Activated T-cell treated with anti-CD3 and anti-CD28 coated beads, Interleukin-2, amount 50 U/mL, for 1 hour (primary cell): ENCODE measurements at places on chromosomes 6 and 20.

- DNase-seq, result no peak
These were observed 7.0 kb downstream of the SYNGAP1 start for GRCh38 chr6:33426590-33427511.

DNA sequence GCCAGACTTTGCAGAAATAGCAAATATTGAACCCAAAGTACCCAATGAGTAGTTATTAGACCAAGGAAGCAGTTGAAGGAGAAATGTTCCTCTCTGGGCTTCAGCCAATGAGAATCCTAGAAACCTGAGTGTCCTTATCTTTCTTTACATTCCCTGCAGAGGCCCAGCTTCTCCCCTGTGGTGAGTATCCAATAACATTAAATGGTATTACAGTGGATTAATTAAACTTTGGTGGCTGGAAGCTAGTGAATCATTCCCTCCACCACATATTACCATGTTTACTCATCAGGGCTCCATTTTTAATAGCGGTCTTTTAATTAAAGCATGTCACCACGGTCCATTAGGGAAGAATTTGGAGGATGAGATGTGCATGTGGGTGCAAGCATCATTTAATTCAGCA lies 74.0 kb downstream of the UNC5CL start:
- DNase-seq, result no peak

DNA sequence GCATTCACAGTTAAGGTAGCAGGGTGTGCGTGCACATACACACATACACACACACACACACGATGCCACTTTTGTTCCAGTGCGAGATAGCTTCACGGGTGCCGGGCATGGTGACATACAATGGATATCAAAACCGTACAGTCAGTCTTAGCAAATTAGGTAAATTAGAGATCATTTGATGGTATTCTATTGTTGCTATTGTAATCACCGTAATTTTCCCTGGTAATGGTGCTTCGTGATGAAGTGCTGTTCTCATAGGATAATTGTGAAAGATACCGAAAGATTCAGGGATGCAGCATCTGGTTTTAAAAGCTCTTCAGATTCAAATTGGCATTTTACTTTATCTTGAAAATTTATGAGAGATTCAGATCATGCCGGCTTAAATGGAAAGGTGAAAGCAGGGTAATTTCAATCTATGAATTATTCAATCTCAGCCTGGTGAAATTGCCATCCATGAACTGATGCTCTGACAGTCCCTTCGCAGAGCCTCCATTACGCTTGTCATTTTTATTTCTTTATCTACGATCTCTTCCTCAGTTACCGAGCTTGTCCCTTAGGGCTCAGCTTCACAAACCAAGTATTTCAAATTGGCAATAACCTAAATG lies 71.3 kb upstream of the SOX4 start:
- no peak for DNase-seq

DNA sequence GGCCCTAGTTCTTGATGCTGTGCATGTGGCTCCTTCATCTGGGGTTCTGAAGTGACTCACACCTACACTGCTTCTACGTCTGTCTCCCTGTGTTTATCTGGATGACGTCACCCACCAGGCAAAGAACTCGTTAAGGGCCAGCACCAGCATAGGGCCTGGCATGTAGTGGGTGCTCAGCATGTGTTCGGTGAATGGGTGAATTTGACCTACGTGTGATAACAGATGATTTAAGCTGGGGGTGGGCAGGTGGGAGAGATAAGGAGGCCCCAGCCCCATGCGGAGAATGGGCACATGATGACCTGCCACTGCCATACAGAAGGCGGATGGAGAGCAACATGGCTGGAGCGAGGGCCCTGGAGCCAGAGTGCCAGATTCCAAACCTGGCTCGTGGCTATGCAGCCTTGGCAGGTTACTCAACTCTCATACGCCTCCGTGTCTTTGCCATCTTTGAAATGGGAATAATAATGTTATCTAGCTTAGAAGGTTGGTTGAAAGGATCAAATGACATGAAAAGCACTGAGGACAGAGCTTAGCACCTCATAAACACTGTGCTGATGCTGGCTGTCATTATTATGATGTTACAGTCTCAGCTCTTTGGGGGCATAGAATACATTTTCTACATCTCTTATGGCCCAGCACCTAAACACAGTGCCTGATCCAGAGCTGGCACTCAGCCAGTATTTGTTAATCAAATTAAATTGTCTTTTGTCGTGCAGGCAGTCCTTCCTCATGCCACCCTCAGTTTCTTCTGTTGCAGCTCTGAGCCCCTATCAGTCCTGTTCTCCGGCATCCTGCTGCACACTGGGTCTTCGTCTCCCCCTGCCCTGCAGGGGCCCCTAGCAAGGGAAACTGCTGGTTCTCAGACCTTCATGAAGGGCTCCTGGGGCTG lies 39.6 kb downstream of the VEGFA start:
- no peak for DNase-seq

GRCh38 chr6:24152014-24152413 lies 26.0 kb downstream of the NRSN1 start:
- DNase-seq, result no peak

DNA sequence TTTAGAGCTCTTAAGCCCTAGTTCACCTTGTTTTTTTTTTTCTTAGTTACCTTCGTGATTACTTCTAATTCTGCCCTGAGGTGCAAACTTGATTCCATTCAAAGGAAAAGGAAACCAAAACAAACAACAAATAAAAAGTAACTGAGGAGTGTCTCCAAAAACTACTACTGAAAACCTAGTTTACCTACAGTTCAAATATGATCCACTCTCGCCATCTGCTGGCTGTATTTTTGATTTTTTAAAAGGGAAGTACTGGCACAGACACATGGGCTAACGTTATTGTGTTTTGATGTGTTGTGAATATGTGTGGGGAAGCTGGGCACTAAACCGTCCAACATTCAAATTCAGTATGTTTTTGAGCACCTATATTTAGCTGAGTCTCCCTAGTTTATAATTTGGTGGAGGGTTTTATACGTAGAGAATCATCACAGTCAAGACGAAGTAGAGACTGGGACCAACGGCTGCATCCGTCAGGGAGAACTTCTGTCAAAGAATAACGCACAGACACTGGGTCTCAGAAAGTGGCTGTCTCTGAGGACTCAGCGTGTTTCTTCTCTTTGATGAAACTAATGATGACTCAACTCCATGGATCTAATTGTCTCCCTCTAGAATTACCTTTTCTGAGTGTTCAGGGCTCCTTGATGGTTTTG lies 373.5 kb upstream of the BTBD3 start:
- no peak for DNase-seq

- no peak for DNase-seq
These were observed 637 bp upstream of the SLC22A3 start for GRCh38 chr6:160347259-160348222.

GRCh38 chr6:147158881-147159280 lies 45.3 kb upstream of the STXBP5 start:
- no peak for DNase-seq

DNA sequence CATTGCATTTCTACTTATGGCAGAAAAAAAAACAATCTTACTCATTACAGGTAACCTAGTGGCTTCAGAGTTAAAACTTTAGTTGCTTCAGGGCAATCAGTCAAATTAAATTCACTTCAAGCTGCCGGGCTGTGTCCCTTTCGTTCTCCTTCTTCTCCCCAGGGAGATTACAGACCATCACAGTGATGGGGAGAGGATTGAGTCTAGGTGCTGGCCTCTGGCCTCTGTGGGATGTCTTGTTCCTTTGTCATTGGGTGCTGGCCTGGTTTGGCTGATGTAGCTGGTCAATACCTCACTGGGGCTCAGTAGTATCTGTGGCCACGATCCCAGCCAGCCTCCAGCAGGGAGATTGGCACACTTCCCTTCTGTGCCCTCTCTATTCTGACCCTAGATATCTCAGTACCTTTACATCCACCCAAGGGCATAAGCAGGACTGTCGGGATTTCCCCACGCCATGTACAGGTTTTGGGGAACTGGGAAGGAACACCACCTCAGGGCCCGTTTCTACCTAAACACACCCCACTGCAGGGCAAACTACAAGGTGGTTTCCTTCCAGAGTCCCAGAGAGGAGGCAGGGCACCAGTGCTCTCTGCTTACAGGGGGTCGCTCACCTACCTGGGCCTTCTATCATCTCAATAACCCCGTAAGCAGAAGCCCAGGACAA lies 15.4 kb downstream of the FYN start:
- DNase-seq, result no peak
